Hematopoietic multipotent progenitor cell (in vitro differentiated cells): ENCODE measurements at places on chromosomes 2 and 18. TPM values are rescaled to one million over a fixed set of nuclear protein-coding genes. Genes with fewer than 3 reads are reported as not detected.

ACTR1B gene
- total RNA-seq: 92.9 TPM

DPP10 gene
- 1.9 TPM for total RNA-seq

LIPG gene
- total RNA-seq: under 0.01 TPM

LRP1B gene
- total RNA-seq: under 0.01 TPM

CAPG gene
- 122 TPM for total RNA-seq

DNAH7 gene
- total RNA-seq: under 0.01 TPM

CYP26B1 gene
- 0.81 TPM for total RNA-seq
